DMS79 treated with DMSO at 0.1 percent for 48 hours (cell line): ENCODE measurements at places on chromosomes 16 and 17.

- DNase-seq: peak; percentile 0
These were observed at the start of gene SLC47A1 for GRCh38 chr17:19533718-19534561. Gene SLC47A1 (plus strand): TSS chr17:19533854. CDS start chr17:19533940, 86 bp downstream.

DNA sequence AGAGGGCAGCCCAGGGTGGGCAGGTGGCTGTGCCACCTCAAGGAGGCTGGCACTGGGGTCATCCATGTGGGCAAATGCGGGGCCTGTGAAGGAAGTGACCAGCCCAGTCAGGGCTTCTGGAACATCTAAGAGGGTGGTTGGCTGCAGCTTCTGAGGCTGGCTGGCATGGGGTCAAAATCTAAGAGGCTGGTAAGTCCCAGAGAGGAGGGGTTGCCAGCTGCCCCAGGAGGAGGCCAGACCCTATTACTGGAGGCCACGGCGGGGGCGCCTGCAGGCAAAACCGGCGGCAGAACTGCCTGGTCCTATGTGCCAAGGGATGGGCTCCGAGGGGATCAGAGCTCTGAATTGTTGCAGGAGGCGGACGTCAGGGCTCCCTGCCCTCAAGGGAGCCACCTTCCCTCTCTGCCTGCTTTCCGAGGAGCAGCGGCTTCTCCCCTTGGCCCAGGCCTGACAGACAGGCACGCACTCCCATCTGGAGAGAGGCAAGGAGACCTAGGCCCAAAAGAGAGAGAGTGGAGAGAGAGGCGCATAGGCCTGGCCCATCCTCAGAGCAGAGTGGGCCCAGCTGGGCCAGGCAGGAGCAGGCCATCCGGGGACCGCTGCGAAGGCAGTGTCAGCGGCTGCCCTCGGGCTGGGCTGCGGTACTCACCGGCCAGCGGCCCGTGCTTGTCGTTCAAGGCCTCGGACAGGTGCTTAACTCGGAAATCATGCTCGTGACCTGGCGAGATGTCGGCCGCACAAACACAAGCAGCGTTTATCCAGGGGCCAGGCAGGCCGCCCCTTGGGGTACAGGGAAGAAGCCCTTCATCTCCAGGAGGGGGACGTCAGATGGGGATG lies 10.9 kb downstream of the ZACN start:
- DNase-seq: no peak

GRCh38 chr17:43578404-43578698 lies 32.2 kb upstream of the ETV4 start:
- no peak for DNase-seq

- no peak for DNase-seq
These were observed 7.7 kb downstream of the USP6 start for GRCh38 chr17:5123343-5124124.

- no peak for DNase-seq
These were observed 14.7 kb downstream of the TMEM11 start for GRCh38 chr17:21199311-21199710.

GRCh38 chr16:77705351-77705750 lies 17.0 kb upstream of the NUDT7 start:
- no peak for DNase-seq

DNA sequence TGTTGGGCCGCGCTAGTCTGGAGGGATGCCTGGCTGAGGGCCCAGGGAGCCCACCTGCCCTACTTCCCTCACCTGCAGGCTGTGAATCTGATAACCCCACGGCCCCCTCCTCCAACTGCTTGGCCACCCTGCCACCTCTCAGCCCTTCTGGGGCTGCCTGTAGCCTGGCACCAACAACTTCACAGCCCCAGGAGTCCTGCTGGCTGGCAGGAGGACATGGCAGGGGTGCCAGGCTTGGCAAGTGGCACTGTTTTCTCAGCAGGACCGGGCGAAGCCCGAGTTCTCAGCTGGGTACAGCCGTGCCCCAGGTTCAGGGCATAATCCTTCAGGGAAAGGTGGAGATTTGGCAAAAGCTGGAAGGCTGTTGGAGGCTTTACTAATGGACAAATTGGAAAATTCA lies 129.6 kb downstream of the CMIP start:
- DNase-seq: no peak

- DNase-seq: peak; percentile 57
These were observed at the start of gene ABAT for GRCh38 chr16:8674413-8675022. Gene ABAT (plus strand): TSS chr16:8674617. CDS start chr16:8735740, 61,123 bp downstream.

GRCh38 chr17:37742116-37742761 lies 2.6 kb downstream of the HNF1B start:
- DNase-seq: peak; percentile 40

DNA sequence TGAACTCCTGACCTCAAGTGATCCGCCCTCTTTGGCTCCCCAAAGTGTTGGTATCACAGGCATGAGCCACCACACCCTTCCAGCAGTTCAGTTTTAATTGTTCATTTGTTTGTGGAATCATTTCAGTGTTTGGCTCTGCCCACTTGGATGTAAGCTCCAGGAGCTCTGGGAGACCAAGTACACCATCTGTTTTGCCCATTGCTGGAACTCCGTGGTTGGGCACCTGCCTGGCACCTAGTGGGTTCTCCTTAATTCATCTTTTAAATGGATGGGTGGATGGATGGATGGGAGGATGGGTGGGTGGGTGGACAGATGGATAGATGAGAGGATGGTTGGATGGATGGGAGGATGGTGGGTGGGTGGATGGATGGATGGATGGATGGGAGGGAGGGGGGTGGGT lies 953 bp upstream of the NECAB2 start:
- no peak for DNase-seq

GRCh38 chr16:71354156-71354555 lies 4.4 kb upstream of the CALB2 start:
- DNase-seq: no peak

DNA sequence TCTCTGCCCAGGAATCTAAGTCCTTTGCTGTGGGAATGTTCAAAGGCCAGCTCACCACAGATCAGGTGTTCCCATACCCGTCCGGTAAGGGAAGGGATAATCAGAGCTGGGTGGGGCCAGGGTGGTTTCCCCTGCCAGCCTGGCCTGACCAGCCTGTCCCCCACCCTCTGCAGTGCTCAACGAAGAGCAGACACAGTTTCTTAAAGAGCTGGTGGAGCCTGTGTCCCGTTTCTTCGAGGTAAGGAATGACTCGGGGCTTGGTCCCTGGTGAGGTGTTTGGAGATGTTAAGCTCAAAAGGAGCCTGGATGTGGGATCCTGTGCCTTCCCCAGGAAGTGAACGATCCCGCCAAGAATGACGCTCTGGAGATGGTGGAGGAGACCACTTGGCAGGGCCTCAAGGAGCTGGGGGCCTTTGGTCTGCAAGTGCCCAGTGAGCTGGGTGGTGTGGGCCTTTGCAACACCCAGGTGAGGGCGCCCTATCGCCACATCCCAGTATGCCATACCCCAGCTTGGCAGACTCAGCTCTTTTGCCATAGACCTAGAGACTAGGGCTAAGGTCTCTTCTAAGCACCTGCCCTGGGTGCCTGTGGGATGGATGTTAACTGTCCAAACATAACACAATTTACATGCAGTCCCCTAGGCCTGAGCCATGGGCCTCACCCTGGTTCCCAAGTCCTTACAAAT lies 997 bp downstream of the ACADVL start:
- peak; percentile 14 for DNase-seq

DNA sequence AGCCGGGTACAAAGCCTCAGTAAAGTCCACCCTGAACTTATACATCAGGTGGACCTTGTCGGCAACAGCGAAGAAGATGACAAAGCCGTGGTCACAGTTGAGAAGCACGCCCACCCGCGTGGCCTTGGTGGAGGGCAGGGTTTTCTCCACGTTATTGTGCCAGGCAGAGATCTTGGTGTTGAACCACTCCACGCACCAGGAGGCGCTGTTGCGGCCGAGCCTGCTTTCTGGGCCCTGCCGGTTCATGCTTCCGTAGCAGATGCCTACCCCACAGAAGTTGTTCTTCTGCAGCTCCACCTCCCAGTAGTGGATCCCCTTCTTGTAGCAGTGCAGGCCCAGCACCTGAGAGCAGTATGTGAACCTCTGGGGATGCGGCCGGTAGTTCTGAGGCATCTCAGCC lies 22.1 kb downstream of the TRIM25 start:
- DNase-seq: no peak

DNA sequence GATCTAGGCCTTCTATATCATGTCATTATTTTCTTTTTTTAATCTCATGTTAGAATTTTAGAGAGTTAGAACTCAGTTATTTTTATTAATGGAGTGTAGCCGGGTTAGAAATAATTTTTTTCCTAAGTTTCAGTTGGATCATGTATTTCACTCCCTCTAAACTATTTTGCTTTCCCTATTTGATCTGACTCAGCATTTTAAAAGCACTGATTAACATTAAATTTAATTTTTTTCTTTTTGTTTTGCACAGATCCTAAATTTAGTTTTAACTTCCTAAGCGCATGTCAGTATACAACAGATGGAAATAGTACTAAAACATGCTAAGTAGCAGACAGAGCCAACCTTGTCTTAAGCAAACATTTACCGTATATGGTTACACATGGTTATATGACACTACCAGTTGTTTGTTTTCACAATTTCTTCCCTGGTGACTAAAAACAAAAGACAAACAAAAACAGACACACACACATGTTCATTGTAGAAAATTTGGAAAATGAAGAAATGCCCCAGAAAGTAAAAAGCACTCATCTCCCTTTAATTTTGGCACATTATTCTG lies 33.6 kb upstream of the RAB11FIP4 start:
- no peak for DNase-seq

- DNase-seq: no peak
These were observed 305.2 kb upstream of the IRX3 start for GRCh38 chr16:54591816-54592246.
